D341Med (cell line): ENCODE measurements at places on chromosomes 13 and 19.

GRCh38 chr13:85853161-85853894 lies 54.1 kb upstream of the SLITRK6 start:
- DNase-seq, result no peak

- DNase-seq, result peak; percentile 23
Measured at GRCh38 chr19:7926727-7927604, 1.0 kb upstream of the CTXN1 start.

DNA sequence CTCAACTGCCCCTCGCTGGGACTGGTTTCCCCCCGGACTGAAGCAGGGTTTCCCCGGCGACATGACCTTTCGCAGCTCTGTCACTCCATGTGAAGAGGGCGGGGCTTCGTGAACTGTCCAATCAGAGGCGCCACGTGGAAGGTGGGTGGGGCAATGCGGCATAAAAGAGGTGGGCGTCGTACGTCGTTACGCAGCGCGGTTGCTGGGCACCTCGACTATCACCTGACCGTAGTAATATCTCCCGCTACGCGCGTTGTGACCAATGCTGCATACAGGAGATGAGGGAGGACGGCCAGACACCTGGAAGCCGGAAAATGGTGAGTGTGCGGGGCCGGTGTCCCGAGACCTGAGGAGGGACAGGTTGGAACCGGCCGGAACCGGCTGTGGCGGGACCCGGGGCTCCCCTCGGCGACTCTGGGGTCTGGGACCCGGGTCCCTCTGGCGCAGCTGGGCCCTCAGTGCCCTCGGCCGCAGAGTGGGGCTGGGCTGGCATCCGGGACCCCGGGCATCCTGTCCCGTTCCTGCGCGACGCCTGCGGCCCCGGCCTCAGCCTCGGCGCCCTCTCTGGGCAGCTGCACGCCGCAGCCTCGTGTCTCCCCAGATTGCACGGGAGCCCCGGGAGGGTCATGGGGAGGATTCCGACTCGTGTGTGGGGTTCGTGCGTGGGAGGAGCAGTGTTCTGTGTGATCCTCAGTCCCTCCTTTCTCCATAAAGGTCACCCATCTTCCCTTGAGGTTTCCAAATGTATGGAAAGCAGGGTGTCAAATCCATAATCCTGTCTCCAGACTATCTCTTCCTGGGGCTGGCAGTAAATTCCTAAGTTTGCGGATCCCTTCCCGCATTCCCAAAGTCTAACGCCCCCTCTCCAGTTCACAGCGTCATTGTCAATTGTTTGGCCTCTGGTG lies 32.2 kb downstream of the ZNF136 start:
- no peak for DNase-seq

DNA sequence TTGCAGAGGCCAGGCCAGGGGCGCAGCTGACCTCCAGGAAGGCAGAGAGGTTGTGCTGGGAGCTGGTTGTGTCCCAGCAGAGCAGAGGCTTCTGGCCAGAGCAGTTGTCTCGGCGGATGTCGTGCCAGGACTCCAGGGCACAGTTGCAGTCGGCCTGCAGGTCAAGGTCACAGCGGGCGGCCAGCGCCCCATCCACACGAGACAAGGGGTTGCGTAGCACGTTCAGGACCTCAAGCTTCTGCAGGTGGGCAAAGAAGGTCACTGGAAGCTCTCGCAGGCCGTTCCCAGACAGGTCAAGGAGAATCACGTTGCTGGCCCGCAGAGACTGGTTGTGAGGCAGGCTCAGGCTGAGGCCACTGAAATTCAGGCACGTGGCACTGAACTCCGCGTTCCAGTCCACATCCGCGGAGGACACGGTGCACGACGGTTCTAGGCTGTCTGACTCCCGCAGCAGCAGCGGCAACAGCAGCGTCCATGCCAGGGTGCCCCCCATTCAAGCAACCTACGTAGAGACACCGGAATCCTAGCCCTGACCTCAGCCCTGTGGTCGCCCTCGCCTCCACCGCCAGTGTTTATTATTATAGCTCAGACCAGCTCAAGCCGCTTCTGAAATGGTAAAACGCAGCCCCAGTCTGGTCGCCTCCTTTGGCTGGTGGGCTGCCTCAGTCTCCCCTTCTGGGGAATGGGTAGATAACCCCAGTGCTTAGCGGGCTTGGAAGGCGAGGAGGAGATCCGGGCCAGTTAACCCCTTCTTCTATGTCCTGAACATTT lies 766 bp downstream of the LRRC25 start:
- DNase-seq, result no peak

GRCh38 chr13:25225970-25226369 lies 53.9 kb upstream of the AMER2 start:
- DNase-seq, result no peak

GRCh38 chr19:15437355-15438123 lies 12.2 kb downstream of the WIZ start:
- no peak for DNase-seq

DNA sequence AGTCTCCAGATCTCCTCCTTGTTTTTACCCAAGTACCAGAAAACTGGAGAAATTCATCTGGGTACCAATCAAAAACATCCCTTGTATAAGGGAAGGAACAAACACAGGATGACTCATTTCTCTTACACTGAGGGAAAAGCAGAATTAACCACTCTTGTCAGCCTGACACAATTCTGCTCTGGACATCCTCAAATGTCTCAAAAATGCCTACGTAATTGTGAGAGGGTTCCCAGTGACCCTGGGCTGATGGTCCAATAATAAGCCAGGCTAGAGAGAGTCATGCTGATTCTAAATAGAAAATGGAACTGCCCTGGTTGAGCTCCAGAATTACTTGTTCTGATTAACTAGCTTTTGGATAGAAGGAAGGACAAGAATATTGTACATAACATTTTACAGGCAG lies 14.5 kb downstream of the ZNF708 start:
- no peak for DNase-seq

DNA sequence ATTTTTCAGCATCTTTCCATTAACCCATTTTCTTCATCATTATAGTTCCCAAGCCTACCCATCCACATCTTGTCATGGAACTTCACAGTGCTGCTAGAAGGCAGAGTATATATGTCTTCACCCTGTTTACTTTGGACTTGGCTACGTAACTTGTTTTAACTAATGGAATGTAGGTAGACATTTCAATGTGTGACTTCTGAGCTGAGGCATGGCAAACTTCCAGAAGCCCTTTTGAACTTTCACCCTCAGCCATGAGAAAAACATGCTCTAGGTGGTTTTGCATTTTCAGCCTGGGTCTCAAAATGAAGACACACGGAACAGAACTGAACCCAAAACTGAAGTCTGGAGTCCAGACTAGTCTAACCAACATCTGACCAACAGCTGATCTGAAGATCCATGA lies 3.2 kb downstream of the TEX30 start:
- DNase-seq, result no peak

DNA sequence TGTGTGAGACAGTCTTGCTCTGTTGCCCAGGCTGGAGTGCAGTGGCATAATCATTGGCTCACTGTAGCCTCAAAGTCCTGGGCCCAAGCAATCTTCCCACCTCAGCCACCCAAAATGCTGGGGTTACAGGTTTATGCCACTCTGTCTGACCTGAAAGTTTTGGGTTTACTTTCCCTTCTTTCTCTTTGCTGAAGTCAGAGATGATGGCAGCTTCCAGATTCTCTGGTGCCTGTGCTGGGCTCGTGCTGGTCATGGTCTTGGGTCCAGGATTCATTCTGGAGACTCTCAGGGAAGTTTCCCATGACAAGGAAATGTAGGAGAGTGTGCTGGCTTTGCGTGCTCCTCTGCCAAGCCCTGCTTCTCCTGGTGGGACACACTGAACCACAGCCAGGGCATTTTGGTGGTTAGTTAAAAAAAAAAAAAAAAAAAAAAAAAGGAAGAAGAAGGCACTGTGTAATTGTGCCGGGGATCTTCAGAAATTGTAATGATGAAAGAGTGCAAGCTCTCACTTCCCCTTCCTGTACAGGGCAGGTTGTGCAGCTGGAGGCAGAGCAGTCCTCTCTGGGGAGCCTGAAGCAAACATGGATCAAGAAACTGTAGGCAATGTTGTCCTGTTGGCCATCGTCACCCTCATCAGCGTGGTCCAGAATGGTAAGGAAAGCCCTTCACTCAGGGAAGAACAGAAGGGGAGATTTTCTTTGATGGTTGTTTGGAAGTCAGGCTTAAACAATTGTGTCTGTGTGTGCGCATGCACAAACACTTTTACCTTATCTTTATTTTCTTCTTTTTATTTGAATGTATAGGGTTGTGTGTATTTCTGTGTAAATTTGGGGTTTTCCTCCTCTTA lies at the start of gene ALOX5AP:
ALOX5AP (plus strand) TSS at position 519 of the 847 bp plus-strand sequence; CDS start at position 582, 63 bp downstream.
- no peak for DNase-seq

GRCh38 chr19:50703915-50704796 lies 15.4 kb downstream of the SHANK1 start:
- peak; percentile 66 for DNase-seq

GRCh38 chr19:739998-740715 lies 10.8 kb upstream of the MISP start:
- DNase-seq, result no peak

- no peak for DNase-seq
Measured at GRCh38 chr13:77313923-77314322, 13.0 kb downstream of the MYCBP2 start.
